ENCODE measurements at places on chromosomes 16 and 17. TPM values are rescaled to one million over a fixed set of nuclear protein-coding genes. Genes with fewer than 3 reads are reported as not detected.

The CD19 gene
- total RNA-seq = not detected

The ESRP2 gene
- under 0.01 TPM for total RNA-seq

The GPR179 gene
- total RNA-seq = not detected

The SPOP gene
- total RNA-seq = 104 TPM

The GP2 gene
- not detected for total RNA-seq

The RNF43 gene
- 0.15 TPM for total RNA-seq

The GLIS2 gene
- 3.4 TPM for total RNA-seq

The HSD17B2 gene
- 0.35 TPM for total RNA-seq

The CHST5 gene
- total RNA-seq = not detected

The SYCE1L gene
- total RNA-seq = 1.2 TPM

The KIF1C gene
- 86.1 TPM for total RNA-seq

The FADS6 gene
- not detected for total RNA-seq

The HP gene
- total RNA-seq = not detected

The PIPOX gene
- total RNA-seq = 1.9 TPM

The HOXB1 gene
- not detected for total RNA-seq

The SLC35G6 gene
- not detected for total RNA-seq

The SPIRE2 gene
- 2.7 TPM for total RNA-seq

The GNG13 gene
- total RNA-seq = not detected

The ZNF747 gene
- 6.6 TPM for total RNA-seq

The TNFSF13 gene
- 1.1 TPM for total RNA-seq

The TP53TG3B gene
- 0.08 TPM for total RNA-seq

Measured in smooth muscle cell of the coronary artery (primary cell).